ENCODE measurements at places on chromosomes 7 and 10. TPM values are rescaled to one million over a fixed set of nuclear protein-coding genes. Genes with fewer than 3 reads are reported as not detected.

- no peaks in the 10 kb centered on the region for H3K27me3 ChIP-seq
- DNase-seq, result peak; percentile 83
- no peak overlapping the region for H3K4me3 ChIP-seq
- no peaks in the 10 kb centered on the region for H3K36me3 ChIP-seq
Observed at GRCh38 chr7:154914308-154914995, 88.5 kb downstream of the PAXIP1 start.

- H3K27me3 ChIP-seq, result no peaks in the 10 kb centered on the region
- no peak overlapping the region for H3K27ac ChIP-seq
- DNase-seq, result no peak
- H3K36me3 ChIP-seq, result peaks cover 35% of the 10 kb centered on the region
- no peak overlapping the region for H3K4me3 ChIP-seq
Observed at GRCh38 chr7:38232502-38233366, 40.7 kb downstream of the TARP start.

Gene FOXI2
- not detected for total RNA-seq

GRCh38 chr10:11037991-11038390 is 20.3 kb downstream of the CELF2 start:
- H3K27me3 ChIP-seq, result no peaks in the 10 kb centered on the region
- H3K4me1 ChIP-seq, result peaks cover 11% of the 10 kb centered on the region
- H3K4me3 ChIP-seq, result no peak overlapping the region
- no peak overlapping the region for H3K27ac ChIP-seq
- DNase-seq, result no peak

Gene NUTM2E
- total RNA-seq, result 0.89 TPM

DNA sequence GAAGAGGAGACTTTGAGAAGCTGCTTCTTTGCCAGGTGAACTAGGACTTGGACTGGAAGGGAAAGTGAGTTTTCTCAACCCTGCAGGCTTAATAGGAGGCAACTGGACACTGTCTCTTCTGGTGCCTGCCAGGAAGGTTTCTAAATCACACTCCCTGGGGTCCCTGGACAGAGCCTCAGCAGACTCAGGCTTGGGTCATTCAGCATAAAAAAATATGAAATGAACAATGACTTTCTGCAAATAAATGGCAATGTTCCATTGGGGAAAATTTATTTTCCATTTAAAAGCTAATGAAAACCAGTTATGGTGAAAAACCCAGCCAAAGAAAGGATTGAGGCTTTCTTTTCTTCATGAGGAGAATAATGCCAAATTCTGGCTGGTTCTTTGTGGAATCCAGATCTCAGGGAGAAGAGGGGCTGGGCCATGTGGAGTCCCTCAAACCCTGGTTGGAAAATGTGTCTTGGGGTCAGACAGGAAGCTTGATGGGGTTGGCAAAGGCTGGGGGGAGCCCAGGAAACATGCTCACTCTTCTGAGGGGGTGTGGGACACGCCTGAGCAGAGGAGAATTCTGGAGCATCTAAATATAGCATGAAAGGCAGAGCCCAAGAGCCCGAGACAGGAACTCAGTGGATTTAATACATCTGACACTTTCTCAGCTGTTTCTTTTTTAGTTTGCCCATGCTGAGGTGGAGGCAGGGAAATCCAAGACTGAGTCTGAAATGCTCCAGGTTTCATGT is 65.2 kb upstream of the EMX2 start:
- no peak for DNase-seq
- no peaks in the 10 kb centered on the region for H3K36me3 ChIP-seq
- H3K27me3 ChIP-seq, result peaks cover 3% of the 10 kb centered on the region
- H3K4me3 ChIP-seq, result no peak overlapping the region

DNA sequence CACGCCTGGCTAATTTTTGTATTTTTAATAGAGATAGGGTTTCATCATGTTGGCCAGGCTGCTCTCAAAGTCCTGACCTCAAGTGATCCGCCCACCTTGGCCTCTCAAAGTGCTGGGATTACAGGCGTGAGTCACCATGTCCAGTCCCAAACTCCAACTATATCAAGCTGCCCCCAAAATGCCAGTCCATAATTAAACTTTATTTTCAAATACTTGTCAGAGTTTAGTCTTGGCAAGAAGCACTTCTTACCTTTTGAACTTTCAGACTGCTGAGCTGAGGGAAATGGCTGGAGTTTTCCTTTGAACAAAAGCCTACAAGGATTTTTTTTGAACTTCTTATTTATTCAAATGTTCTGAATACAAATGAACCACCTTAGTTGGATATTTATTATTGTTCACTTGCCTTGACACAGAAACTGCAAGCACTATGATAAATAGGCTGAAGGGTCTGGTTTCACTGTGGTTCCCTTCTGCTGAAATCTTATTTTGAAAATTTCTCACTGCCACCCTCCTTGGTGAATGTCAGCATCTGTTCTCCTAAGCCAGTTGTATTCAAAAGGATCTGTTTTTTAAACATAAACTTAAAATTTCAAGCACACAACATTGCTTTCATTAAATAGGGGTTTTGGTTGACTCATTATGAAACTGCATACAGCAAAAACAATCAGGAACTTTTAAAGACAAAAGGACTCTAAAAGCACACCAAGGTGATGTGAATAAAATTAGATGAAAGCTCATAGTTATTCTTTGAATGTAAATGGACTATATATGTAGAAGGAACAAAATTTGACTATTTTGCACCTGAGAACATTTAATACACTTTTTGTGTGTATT is 101.7 kb upstream of the SLC26A5 start:
- H3K36me3 ChIP-seq, result no peaks in the 10 kb centered on the region
- DNase-seq, result no peak
- H3K27me3 ChIP-seq, result peaks cover 14% of the 10 kb centered on the region

Gene C10orf105
- total RNA-seq, result not detected

Gene TLL2
- total RNA-seq, result 0.18 TPM

Gene TFEC
- total RNA-seq, result not detected

- H3K4me3 ChIP-seq, result no peak overlapping the region
- no peaks in the 10 kb centered on the region for H3K36me3 ChIP-seq
- peaks cover 78% of the 10 kb centered on the region for H3K27me3 ChIP-seq
- no peak for DNase-seq
- no peak overlapping the region for H3K27ac ChIP-seq
Observed at GRCh38 chr7:107659666-107660065, 962 bp upstream of the SLC26A4 start.

GRCh38 chr7:155489158-155489840 is 31.4 kb downstream of the EN2 start:
- peaks cover 7% of the 10 kb centered on the region for H3K27me3 ChIP-seq
- H3K27ac ChIP-seq, result no peak overlapping the region
- peak; percentile 80 for DNase-seq
- no peak overlapping the region for H3K4me3 ChIP-seq
- H3K36me3 ChIP-seq, result peaks cover 2% of the 10 kb centered on the region

DNA sequence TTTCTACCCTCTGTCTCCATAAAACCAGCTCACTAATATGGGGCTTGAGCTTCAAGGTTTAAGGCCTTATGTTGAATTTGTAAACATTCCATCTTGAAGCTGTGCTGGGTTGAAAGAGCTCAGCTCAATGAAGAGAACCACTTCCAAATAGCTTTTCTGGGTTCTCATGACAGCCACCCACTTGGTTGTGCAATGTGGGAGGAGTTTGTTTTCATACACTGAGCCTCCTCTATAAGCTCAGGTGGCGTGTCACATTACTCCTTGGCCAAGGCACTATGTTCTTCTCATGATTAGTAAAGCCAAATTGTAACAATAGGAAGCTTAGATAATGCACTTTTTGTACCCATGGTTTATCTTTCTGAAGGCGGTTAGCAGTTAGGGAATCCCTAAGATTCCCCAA is 265.6 kb downstream of the PTEN start:
- H3K27me3 ChIP-seq, result no peaks in the 10 kb centered on the region
- H3K4me3 ChIP-seq, result no peak overlapping the region
- DNase-seq, result no peak
- no peak overlapping the region for H3K27ac ChIP-seq

DNA sequence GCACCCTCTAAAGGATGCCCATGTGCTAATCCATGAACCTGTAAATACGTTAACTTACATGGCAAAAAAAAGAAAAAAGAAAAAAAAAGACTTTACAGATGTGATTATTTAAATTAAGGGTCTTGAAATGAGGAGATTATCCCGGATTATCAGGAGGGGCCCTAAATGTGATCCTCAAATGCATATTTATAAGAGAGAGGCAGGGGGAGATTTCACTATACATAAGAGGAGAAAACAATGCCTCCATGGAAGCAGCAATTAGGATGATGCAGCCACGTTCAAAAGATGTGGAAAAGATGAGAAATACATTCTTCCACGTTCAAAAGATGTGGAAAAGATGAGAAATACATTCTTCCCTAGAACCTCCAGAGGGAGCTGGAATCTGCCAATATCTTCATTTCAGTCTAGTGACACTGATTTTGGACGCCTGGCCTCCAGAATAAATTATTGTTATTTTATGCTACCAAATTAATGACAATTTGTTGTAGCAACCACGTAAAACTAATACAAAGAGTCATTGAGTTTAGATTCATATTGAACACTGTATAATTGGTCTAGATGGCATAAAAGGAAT is 328.4 kb upstream of the GNAI1 start:
- H3K4me3 ChIP-seq, result no peak overlapping the region
- H3K4me1 ChIP-seq, result no peaks in the 10 kb centered on the region
- DNase-seq, result no peak
- no peak overlapping the region for H3K27ac ChIP-seq
- peaks cover 40% of the 10 kb centered on the region for H3K27me3 ChIP-seq
- H3K36me3 ChIP-seq, result no peaks in the 10 kb centered on the region

GRCh38 chr10:12504628-12505027 is 155.3 kb downstream of the CAMK1D start:
- H3K27ac ChIP-seq, result no peak overlapping the region
- peaks cover 14% of the 10 kb centered on the region for H3K4me1 ChIP-seq
- H3K4me3 ChIP-seq, result no peak overlapping the region
- DNase-seq, result peak; percentile 56
- no peaks in the 10 kb centered on the region for H3K36me3 ChIP-seq

- peaks cover 17% of the 10 kb centered on the region for H3K4me1 ChIP-seq
- no peak overlapping the region for H3K27ac ChIP-seq
- no peaks in the 10 kb centered on the region for H3K27me3 ChIP-seq
- no peak for DNase-seq
- H3K4me3 ChIP-seq, result no peak overlapping the region
- no peaks in the 10 kb centered on the region for H3K36me3 ChIP-seq
Observed at GRCh38 chr10:70269741-70270140, 14.1 kb downstream of the NPFFR1 start.

DNA sequence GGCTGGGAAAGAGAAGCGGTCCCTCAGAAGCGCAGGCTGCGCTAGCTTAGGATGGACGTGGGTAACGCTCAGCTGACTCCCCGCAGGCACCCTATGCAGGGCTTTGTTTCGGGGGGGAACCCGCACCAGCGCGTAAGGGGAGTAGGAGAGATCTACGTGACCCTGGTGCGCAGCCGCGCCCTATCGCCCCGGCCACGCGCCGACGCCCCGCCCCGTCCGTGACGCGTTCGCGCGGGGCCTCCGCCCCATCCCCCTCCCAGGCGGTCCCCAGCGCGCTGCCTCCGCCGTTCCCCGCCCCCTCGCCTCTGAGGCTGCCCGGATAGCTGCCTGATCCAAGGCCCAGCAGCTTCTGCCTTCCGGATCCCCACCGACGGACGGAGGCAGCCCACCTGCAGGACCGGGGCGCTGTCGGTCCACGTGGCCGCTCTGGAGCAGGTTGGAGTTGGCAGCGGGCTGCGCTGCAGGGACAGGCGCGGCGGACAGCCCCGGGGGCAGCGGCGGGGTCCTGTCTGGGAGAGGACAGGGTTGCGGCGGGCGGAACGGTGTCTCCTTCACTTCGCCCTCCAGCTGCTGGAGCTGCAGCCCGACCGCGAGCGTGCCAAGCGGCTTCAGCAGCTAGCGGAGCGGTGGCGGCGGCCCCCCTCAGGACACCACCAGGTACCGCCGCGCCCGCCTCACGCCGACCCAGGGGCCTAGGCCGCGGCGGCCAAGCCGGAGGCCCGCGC is at the start of gene VDAC2:
Gene VDAC2 (plus strand): TSS at position 515 of the 725 bp plus-strand sequence. CDS start 363 bp downstream, outside the sequence.
- H3K27ac ChIP-seq, result peak within 1 kb of the TSS; percentile 100
- peaks cover 25% of the 10 kb centered on the region for H3K4me1 ChIP-seq
- peaks cover 10% of the 10 kb centered on the region for H3K36me3 ChIP-seq
- peak; percentile 96 for DNase-seq
- peak within 1 kb of the TSS; percentile 99 for H3K4me3 ChIP-seq

DNA sequence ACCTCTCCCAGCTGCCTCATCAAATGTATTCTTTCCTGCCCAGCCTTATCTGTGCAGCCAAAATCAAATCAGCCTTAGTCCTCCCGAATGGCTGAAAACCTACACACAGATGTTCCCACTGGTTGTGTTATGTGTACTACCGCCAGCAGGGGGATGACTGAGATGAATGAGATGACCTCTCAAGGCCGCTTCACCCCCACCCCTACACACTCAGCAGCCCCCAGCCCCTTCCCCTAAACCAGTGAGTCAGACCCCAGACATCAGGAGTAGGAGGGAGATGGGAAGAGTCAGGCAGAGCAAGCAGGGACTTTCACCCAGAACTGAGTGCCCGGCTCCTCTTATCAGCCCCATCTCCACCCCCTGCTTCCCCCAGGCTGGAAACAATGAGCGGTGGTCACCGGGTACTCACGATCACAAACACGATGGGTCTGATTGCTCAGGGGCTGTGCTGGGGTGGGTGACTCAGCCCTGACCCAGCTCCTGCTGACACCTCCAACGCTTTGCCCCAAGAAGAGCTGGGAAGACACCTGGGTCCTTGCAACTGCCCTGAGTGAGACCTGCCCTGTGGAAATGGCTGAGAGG is 6.5 kb upstream of the C10orf105 start:
- DNase-seq, result no peak
- no peak overlapping the region for H3K27ac ChIP-seq
- H3K27me3 ChIP-seq, result peaks cover 19% of the 10 kb centered on the region

DNA sequence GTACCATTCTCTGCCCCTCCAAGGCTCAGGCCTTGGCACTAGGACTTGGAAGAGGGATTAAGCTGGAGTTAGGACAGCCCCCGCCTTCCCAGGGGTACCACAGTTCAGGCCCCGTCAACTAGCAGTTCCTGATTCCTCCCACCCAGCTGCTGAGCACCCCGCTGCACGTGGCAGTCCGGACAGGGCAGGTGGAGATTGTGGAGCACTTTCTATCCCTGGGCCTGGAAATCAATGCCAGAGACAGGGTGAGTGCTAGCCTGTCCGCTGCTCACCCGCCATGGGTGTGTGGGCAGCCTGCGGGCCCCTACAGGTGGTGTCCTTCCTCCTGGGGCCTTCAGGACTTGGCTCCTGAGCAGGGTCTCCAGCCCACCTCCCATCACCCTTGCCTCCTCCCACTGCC is 2.0 kb upstream of the HOGA1 start:
- no peak for DNase-seq
- H3K4me1 ChIP-seq, result peaks cover 14% of the 10 kb centered on the region
- no peaks in the 10 kb centered on the region for H3K36me3 ChIP-seq
- no peak overlapping the region for H3K4me3 ChIP-seq
- no peaks in the 10 kb centered on the region for H3K27me3 ChIP-seq
- H3K27ac ChIP-seq, result no peak overlapping the region

- peaks cover 14% of the 10 kb centered on the region for H3K4me1 ChIP-seq
- peaks cover 10% of the 10 kb centered on the region for H3K36me3 ChIP-seq
- H3K27ac ChIP-seq, result peak overlapping the region; percentile 75
- H3K4me3 ChIP-seq, result peak overlapping the region; percentile 77
Observed at GRCh38 chr7:17302575-17303142, 4.2 kb downstream of the AHR start.

Gene KLF14
- total RNA-seq, result not detected
